Kidney capillary endothelial cell (primary cell): ENCODE measurements at places on chromosomes 16 and 17.

DNA sequence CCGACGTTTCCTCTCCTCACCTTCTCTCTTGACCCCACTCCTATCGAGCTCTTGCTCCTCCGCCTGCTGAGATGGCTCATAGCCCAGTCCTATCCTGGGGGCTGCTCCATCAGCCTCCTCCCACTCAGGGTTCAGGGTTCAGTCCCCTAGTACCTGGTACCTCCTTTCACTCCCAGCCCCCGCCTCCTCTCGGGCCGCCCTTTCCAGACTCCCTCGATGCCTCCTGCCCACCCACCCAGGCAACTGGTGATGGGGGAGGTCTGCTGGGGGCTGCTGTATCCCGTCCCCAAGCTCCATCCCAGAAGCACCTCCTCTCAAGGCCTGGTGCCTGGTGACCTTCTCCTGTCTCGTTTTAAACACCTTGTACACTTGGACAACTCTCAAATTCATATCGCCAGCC is 93.9 kb downstream of the AMFR start:
- no peak for DNase-seq

GRCh38 chr17:78316867-78317789 is 42.7 kb downstream of the SOCS3 start:
- no peak for DNase-seq

- DNase-seq: no peak
These were observed 1.2 kb upstream of the IGSF6 start for GRCh38 chr16:21653571-21653970.

DNA sequence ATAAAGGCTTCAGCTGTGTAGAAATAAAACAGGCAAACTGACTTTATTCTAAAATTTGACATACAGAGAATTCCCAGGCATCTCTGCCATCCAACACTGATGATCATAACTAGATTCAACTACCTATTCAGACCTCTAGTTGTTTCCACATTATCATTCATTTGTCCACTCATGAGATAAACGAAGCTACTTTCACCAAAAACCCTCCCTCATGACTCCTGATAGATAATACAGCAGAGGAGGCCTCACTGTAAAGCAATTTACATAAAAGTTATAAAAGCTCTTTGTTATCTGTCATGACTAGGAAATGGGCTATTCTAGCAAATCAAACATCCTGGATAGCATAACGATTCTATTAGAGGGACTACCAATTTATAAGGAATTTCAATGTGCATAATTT is 19.6 kb upstream of the RFFL start:
- no peak for DNase-seq

GRCh38 chr16:74431516-74431915 is 10.2 kb upstream of the CLEC18B start:
- DNase-seq: no peak

DNA sequence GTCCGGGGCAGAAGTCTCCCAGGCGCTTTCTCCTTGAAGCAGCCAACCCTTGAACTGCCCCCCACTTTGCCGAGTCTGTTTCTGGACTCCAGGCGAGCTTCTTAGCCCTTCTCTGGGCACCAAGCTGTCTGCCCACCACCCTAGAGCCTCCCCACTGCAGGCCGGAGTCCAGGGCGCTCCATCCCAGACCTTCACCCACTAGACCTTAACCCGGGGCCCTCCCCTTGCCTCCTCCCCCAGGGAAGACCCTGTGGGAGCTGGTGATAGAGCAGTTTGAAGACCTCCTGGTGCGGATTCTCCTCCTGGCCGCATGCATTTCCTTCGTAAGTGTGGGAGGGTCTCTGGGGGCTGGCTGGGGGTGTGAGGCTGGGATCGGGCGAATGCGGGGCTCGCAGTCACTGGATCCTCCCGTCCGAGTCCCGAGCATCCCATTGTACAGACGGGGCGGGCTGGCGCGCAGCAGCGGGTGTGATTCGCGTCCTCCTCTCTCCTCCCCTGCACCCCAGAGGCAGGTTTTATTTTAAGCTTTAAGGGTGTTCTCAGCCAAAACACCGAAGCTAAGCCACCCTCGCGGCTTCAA is 1.1 kb downstream of the ATP2A1 start:
- no peak for DNase-seq

DNA sequence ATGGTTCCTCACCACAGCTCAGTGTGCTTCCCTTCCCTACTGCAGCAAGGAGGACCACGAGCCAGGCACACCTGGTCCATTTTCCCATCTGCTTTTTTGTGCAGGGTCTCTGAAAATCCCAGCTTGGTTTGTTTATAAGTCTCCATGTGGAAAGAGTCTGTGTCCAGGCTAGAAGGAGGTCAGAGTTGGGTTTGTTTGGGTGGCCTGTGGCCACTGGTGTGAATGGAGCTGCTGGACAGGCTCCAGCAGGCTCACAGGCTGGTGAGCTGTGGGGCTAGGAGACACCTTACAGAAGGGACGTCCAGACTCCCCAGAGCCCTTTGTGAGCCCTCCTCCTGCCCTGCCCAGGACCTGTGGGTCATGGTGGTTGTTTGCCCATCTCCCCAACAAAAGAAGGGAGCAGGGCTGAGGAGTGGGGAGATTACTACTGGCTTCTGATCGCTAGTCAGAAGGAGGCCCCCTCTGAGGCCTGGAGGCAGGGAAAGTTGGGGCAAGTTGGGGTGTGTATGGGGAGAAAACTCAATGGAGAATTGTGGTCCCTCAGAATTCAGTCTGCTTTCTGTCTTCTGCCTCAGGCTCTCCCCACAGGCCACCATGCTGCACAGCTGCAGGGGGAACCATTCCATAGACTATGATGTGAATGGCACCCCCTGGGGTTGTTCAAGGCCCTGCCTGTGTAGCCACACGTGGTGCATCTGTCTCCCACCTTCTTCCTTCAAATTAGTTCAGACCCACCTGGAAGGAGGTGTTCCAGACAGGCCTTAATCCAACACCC is 4.1 kb downstream of the RARA start:
- DNase-seq: no peak

- no peak for DNase-seq
These were observed 13.2 kb upstream of the CDIPT start for GRCh38 chr16:29876217-29876593.

DNA sequence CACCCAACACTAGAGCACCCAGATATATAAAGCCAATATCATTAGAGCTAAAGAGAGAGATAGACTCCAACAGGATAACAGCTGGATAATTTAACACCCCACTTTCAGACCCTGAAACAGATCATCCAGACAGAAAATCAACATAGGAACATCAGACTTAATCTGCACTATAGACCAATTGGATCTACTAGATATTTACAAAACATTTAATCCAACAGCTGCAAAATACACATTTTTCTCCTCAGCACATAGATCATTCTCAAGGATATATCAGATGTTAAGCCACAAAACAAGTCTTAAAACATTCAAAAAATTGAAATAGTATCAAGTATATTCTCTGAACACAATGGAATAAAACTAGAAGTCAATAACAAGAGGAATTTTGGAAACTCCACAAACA is 4.1 kb upstream of the CCL13 start:
- DNase-seq: no peak

- DNase-seq: peak; percentile 44
These were observed 9.6 kb upstream of the MTSS2 start for GRCh38 chr16:70695331-70696070.

DNA sequence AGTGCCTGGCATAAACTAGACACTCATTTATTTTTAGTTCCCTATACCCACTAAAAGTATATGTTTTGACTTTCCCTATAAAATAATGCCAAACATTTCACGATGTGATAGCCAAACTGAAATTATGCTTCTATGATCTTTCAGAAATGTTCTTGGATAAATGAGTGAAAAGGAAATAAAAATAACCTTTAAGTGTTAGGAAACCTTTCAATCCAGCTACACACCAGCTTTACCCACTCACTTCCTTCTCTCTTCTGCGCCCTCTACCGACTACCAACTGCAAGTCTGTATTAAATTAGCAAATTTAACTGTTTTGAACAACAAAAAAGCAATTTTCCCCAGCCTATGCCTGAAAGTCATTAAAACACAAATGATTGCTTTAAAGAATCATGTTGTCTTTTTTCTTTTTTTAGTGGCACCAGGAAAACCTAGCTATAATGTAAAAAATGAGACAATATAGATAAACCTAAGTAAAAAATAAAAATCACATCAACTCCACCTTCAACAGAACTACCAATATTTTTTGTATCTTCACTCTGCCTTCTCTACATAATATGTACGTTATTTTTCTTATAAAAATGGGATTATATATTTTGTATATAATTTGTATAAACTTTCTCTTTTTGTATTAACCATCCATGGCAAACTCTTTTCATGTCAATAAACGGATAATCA is 13.2 kb upstream of the TMEM100 start:
- peak; percentile 31 for DNase-seq

GRCh38 chr17:30969989-30970830 is 629 bp upstream of the RNF135 start:
- no peak for DNase-seq

DNA sequence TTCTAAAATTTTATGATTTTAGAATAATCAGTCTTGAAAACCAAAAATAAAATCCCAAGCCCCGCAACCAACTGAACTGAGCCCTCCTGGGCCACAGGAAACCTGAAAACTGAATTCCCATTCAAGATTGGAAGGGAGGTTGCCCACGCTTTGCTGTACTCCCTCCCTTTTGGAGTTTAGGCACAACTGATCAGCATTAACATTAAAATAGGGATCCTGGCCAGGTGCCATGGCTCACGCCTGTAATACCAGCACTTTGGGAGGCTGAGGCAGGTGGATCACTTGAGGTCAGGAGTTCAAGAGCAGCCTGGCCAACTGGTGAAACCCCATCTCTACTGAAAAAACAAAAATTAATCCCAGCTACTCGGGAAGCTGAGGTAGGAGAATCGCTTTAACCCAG is 52.7 kb upstream of the NETO2 start:
- DNase-seq: no peak

DNA sequence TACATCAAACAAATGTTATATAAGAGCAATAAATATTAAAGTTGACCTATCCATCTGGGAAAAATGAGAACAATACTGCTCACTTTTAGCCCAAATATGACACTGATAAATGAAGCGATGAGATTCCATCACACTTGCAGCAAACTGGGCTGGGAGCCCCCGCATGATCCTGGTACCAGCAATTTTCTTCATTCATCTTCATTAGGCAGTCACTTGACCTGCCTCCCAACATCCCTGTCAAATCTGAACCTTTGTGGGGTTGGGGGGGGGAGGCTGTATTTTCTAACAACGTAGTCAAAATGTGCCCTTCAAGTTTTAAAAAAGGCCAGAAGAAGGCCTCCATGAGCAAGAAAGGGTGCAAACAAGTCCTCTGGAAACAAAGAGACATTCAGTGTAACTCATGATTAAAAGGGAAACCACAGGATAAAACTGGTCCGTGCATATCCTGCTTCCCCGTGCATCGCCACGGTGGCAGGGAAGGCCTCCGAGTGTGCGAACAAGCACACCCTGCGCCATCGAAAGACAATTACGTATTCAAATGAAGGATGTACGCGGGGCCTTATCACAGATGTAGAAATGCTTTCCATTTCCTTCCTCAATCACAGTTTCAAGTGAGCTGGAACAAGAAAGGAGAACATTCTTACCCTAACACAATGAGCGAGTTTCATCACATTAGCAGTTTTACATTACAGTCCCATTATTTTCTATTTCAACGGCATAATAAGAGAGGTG is 48.4 kb downstream of the TOX3 start:
- DNase-seq: no peak

- no peak for DNase-seq
These were observed 75.8 kb downstream of the AXIN2 start for GRCh38 chr17:65485388-65486299.

- peak; percentile 77 for DNase-seq
These were observed 15.6 kb upstream of the AURKB start for GRCh38 chr17:8225813-8226535.

DNA sequence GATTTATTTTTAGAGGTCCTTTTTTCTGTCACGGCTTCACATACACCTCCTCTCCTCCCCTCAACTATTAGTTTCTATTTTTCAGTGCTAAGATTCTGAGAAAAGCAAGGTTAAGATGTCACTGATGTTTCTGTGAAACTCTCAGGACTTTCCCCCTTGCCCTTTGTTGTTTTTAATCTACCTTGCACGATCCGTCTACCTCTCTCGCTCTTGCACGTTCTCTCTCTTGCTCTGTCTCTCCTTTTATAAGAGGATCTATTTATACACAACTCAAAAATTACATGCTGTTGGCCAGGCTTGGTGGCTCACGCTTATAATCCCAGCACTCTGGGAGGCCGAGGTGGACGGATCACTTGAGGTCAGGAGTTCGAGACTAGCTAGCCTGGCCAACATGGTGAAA is 43.6 kb downstream of the RPA1 start:
- no peak for DNase-seq

DNA sequence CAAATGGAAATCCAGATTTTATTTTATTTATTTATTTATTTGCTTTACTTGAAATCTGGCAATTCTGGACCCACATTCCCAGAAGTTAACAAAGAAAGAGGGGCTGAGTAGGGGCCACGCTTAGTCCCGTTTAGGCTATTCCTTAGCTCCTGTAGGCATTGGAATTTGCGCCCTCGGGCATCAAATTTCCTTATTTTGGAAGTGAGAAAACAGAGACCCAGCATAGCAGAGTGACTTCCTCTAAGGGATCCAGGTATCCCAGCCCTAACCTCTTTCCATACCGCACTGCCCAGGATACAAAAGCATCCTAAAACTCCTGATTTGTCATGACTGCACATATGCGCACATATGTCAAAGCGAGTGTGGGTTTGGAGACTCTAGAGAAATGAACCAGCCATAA is 19.0 kb upstream of the SMG1 start:
- no peak for DNase-seq

GRCh38 chr17:36182176-36183000 is 6.0 kb upstream of the TBC1D3B start:
- DNase-seq: no peak

- no peak for DNase-seq
These were observed 479 bp upstream of the ZNF207 start for GRCh38 chr17:32349503-32349853.

- DNase-seq: peak; percentile 46
These were observed 7.6 kb downstream of the CCDC57 start for GRCh38 chr17:82204831-82205719.

DNA sequence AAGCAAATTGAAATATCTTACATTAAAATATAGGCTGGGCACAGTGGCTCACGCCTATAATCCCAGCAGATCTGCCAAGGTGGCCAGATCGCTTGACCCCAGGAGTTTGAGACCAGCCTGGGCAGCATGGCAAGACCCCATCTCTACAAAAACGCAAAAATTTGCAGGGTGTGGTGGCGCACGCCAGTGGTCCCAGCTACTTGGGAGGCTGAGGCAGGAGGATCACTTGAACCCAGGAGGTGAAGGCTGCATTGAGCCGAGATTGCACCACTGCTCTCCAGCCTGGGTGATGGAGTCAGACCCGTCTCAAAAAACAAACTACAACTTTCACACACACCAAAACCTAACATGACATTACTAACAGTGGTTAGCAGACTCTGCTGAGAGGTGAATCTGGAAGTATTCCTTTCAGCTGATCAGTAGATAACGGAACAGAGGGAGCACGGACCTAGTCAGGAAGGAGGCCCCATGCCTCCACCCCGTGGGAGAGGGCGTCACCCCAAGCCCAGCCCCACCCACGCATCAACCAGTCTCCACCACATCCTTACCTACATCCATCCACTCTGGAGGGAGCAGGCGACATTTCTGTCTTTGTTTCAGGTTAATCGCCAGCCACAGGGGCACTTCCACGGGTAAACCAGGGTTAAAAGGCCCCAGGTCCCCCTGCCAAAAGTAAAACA is 1.7 kb downstream of the GINS2 start:
- DNase-seq: no peak

GRCh38 chr17:56159826-56160380 is 6.6 kb downstream of the ANKFN1 start:
- no peak for DNase-seq

GRCh38 chr16:49562228-49562627 is 188.6 kb downstream of the C16orf78 start:
- DNase-seq: no peak
